ENCODE measurements at places on chromosomes 16 and 17.

DNA sequence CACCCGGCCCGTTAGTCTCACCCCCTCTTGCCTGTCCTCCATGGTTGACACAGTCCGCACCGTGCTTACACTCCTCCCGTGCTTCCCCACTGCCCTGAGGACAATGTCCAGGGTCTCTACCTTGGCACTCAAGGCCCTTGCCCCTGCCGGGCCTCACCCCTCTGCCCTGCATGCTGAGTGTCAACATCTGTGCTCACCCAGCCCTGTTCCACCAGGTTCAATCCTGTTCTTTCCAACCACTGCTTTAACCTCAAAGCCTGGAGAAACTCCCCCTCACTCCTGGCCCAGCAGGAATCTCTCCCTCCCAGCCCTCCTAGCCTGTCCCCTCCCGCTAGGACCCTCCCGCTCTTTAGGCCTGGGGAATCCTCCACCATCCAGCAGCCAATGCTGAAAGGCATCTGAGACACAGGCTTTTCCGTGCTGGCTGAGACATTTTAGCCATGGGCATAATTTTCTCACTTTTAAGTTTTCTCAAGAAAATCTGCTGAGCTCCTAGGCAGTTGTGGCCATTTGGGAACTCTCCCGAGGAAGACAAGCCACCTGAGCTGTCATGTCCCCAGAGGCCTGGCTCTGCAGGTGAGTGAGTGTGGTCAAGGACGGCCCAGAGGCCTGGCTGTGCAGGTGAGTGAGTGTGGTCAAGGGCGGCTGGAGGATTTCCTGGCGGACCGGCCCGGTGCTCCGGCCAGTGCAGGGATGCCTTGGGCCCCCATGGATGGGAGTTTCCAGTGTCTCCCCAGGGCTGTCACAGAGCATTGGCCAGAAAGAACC, 10.8 kb upstream of the P2RX1 start:
- no peak for DNase-seq

- DNase-seq, result peak; percentile 85
These were observed 9.5 kb downstream of the TBX21 start for GRCh38 chr17:47742319-47743181.

DNA sequence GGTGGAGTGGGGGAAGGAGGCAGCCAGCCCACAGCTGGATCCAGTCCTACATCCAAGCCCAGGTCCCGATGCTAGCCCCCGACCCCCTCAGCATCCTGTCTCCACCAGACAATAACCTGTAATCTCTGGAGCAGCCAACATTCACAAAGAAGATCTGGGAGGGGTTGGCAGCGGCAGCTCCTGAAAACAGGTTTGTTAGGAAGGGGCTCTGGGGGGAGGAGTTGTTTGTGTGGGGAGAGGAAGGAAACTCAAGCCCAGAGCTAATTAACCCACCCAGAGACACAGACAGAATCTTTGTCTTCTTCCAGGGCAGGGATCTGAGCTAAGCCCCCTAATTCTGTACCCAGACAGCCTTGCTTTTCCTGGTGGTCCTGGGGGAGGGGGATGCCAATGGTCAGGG, 4.6 kb upstream of the C17orf113 start:
- DNase-seq, result peak; percentile 38

GRCh38 chr17:66805567-66805966, 29.4 kb upstream of the CACNG5 start:
- no peak for DNase-seq

DNA sequence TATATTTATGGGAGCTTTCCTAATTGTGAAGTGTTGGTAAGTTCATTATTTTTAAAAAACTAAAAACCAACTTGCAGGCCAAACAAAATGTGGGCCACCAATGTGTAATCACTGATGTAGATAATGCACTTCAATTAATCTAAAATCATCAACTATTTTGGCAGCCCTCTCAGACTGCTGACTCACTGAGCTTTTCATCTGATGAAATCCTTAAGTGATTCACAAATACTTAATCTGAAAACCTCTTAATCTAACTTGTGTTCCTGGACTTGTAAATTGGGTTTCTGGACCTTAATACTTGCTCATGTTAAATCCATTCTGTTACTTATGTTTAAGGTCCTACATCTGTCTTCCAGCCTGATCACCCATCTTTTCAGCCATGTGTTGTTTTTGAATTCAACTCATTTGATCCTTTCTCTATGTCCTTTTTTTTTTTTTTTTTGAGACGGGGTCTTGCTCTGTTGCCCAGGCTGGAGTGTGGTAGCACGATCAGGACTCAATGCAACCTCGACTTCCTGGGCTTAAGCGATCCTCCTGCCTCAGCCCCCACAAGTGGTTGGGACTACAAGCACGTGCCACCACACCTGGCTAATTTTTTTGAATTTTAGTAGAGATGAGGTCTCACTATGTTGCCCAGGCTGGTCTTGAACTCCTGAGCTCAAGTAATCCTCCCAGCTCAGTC, 39.0 kb downstream of the PRKCB start:
- no peak for DNase-seq

GRCh38 chr16:57036945-57037344, 47.6 kb downstream of the NLRC5 start:
- no peak for DNase-seq

- DNase-seq, result no peak
These were observed 2.3 kb downstream of the IL17C start for GRCh38 chr16:88640498-88641247.

- no peak for DNase-seq
These were observed 14.8 kb upstream of the OSGIN1 start for GRCh38 chr16:83937922-83938885.

- no peak for DNase-seq
These were observed 15.4 kb downstream of the ZNF18 start for GRCh38 chr17:11981862-11982261.

DNA sequence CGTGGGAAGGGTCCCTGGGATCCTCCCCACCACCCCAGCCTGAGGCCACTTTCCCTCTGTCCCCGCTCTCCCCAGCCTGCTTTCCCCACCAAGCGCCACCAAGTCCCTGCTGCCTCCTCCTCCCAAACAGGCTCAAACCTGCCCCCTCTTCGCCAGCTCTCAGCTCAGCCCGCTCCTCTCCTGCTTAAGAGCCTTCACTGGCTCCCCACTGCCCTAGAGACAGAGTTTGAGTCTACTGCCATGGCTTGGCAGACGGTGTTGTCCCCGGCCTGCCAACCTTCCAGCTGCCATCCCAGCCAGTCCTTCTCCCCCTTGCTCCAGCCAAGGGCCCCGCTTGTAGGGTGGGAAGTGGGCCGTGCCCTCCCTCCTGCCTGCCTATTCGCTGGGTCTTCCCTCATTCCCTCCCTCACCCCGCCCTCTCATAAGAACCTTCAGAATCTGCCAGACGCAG, 11.1 kb downstream of the IL4R start:
- peak; percentile 82 for DNase-seq

GRCh38 chr17:79835953-79836509, 3.2 kb downstream of the CBX4 start:
- peak; percentile 100 for DNase-seq

GRCh38 chr16:78566397-78567073, 467.1 kb downstream of the WWOX start:
- no peak for DNase-seq

DNA sequence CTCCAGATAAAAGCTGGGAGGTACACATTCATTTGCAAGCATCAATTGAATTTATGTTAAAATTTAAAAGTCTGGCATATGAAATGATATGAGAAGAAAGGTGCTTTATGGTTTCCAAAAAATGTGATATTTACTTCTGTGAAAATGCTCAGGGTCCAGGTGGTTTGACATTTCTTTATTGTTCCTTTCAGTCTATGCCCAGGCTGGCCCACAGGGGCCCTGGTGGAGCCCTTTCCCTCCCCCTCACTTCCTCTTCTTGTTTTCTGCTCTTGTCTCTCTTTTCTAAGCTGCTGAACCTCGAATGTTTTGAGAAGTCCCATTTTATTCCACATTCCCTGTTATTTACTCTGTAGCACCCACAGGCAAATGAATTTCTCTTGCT, 127.8 kb downstream of the HS3ST3B1 start:
- no peak for DNase-seq

DNA sequence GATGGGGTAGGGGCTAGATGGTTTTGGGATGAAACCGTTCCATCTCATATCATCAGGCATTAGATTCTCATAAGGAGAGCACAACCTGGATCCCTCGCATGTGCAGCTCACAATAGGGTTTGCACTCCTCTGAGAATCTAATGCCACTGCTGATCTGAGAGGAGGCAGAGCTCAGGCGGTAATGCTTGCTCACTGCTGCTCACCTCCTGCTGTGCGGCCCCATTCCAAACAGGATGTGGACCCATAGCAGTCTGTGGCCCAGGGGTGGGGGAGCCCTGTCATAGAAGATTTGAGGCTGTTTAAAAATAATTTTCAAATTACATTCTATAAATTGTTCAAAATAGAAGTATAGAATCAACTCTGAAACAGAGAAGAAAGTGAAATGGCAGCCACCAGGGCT, 50.8 kb downstream of the PHKB start:
- DNase-seq, result no peak

DNA sequence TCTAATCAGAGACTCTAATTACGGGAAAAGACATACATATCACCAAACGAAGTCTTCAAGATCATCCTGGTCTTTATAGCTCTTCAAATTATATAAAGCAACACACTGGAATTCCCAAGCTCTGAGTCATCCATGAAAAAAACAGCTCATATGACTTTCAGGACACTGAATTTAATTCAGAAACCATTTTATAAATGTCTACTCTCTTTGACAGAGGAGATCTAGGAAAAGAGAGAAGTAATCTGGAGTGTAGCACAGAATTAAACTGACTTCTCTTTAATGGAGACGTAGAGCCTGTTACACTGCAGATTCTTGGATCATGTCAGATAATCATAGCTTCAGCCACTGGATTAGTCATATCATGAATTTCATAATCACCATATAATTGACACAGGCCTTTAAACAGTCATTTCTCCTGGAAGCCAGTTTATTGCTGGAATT, 86.8 kb upstream of the WSB1 start:
- DNase-seq, result no peak

DNA sequence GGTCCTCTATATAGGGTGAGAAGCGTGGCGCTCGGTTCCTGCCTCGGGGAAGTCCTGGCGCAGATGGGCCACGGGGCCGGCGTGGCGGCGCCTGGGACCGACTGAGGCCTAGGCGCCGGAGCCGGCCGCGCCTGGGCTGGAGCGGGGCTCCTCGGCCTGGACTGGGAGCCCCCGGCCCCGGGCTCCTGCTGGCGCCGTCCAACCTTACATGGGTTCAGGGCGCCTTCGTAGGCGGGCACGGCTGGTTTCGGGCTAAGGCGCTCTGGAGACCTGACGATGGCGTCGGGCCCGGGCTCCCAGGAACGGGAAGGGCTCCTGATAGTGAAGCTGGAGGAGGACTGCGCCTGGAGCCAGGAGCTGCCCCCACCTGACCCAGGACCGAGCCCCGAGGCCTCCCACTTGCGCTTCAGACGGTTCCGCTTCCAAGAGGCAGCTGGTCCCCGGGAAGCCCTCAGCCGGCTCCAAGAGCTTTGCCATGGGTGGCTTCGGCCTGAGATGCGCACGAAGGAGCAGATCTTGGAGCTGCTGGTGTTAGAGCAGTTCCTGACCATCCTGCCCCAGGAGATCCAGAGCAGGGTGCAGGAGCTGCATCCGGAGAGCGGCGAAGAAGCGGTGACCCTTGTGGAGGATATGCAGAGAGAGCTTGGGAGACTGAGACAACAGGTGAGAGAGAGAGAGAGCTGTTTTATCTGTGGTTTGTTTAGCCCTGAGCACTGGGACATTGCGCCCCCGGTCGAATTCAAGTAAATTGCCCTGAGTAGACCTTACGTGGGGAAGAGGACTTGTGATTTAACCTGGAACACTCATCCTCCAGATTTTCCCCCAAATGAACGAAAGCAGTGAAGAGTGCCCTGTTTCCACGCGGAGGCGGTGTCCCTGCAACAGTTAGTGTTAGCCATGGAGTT, 504 bp downstream of the ZNF263 start:
- DNase-seq, result no peak

- peak; percentile 90 for DNase-seq
These were observed 15.8 kb upstream of the IGFALS start for GRCh38 chr16:1809281-1809801.

DNA sequence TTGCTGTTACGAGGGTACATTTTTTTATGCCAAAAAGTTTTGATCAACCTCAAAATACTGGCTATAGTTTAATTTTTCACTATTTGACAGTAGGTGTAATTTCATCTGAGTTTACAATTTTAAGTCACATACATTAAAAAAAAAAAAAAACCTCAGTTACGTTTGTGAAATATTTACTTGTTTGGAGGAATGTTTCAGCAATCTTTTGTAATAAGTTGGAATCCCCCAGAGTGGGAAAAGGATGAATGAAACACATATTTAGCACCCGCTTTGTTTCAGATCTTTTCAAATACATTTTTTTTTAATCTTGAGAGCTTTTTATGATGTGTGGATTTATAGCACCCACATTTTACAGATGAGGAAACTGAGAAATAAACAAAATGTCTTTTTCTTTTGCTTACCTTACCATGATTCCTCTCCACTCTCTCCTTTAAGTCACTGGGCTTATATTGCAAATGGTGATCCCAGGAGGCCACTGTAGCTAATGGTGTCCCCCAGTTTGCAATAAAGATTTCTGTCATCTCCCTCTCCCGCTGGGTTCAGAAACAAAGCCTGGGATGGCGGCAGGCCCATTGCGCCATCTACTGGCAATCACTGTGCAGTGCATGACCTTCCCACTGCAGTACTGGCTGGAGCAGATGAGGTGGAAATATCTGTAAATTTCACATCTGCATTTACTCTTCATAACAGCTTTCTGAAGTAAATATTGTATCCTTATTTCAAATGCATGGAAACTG, 27.7 kb downstream of the TBC1D3B start:
- peak; percentile 89 for DNase-seq

DNA sequence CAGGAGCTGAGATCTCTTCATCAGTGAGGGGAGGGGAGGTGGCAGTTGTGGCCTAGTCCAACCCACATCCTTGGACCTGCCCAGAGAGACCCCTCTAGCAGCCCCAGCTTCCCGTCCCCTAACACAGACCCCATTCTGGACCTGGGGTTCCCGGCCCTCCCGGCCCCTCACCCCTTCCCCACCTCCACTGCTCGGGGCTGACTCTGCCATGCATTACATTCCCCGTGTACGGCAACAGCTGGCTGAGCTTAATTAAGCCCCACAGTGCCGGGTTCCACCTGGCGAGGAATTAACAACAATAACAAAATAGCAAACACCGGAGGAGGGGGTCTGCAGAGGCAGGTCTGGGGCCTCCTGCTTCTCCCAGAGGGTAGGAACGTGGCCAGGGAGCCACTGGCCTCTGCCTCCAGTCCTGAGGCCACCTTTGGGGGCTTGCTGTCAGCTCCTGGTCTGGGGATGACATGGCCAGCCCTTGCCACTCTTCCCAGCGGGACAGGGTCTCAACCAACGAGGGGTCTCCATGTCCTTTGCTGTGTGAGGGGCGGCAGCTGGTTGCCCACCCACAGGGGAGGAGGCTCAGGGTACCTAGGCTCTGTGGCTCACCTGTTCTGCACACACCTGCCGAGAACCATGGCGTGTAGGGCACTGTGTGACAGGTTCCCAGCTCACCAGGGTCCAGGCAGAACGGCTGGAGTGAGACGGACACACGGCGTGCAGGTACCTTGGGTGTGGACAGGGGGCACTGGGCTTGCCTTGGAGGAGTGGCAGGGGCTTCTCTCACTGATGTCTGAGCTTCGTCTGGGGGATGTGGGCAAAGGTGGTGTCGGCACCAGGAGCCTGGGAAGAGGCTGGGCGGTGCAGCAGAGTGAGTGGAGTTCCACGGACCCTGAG, 46.9 kb upstream of the CBFA2T3 start:
- DNase-seq, result no peak

GRCh38 chr17:37327341-37328090, 48.3 kb upstream of the C17orf78 start:
- DNase-seq, result no peak
